ENCODE measurements at places on chromosomes 2 and 18.

GRCh38 chr2:37916512-37917082 lies 8.5 kb upstream of the RMDN2 start:
- DNase-seq = no peak

- no peak for DNase-seq
Measured at GRCh38 chr2:65730186-65730585, 297.8 kb upstream of the SPRED2 start.

GRCh38 chr2:211611061-211611518 lies 927.5 kb downstream of the ERBB4 start:
- DNase-seq = no peak

DNA sequence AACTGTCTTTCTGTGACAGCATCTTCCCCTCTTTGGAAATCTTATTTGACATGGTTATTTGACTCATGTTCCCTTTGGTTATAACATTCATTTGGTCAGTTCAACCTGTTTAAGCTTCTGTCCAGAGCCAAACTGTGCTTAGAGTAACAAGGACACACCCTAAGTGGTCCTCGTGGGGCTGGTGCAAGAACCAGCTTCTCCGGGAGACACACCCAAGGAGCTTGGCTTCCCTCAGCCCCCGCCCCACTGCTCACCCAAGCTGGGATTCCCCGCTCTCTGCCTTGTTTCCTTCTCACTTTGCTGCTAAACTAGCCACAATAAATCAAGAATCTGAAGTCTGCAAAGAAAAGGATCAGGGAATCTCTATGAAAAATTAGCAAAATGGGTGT lies 1.4 kb downstream of the SCYGR3 start:
- DNase-seq = no peak

DNA sequence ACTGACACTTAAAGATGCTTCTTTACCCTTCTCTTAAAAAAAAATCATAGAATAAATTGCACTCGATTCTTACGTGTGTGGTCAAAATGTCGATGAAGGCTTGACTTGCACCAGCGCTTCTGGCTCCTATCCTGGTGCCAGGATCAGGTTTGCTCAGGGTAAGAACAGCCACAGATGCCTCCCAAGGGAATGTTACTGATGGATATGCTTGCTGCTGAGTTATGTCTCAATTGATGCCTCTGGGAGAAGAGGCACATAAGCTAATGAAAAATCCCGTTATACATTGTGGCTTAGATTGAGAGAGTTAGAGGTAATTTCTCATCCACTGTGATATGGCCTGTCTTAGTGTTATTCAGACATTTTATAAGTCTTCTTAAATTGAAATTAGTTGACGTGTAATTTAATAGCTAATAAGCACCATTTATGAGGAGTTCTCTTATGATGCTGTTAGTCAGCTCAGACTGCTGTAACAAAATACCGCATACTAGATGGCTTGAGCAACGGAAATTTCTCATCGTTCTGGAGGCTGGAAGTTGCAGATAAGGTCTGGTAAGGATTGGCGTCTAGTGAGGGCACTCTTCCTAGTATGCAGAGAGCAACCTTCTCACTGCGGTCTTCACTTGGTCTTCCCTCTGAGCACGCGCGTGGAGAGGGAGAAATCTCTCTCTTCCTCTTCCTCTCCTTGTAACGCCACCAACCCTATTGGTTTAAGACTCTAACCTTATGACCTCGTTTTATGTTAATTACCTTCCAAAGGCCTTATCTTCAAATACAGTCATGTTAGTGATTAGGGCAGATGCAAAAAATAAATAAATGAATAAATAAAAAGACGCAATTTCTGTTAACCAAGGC lies 116.6 kb upstream of the NOSTRIN start:
- no peak for DNase-seq

DNA sequence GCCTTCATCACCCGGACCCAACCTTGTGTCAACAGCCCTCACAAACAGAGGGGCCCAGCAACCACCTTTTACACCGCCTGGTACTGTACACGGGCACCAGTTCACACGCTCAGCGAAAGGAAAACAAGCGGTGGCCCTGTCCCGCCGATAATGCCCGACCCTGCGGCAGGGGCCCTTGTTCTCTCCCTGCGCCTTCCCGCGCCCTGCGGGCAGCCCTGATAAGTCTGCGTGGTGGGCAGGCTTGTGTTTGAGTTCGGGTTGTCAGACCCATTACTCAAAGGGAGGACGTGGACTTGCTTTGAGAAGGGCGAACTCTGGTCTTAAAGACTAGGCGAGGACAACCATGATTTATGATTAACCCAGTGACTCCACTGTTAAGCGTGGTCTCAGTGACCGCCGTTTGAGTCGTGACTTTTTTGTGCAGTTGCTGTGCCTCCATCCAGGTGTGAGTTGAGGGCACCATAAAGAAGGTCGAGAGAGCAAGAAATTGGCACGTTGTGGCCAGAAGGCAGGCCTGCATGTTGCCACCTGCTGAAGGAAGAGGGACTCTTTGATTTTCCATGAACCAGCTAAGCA lies 167.4 kb upstream of the GATA6 start:
- no peak for DNase-seq

- DNase-seq = no peak
Measured at GRCh38 chr2:237686659-237687136, 59.3 kb downstream of the LRRFIP1 start.

- DNase-seq = no peak
Measured at GRCh38 chr2:46815121-46815802, 100.3 kb downstream of the MCFD2 start.

DNA sequence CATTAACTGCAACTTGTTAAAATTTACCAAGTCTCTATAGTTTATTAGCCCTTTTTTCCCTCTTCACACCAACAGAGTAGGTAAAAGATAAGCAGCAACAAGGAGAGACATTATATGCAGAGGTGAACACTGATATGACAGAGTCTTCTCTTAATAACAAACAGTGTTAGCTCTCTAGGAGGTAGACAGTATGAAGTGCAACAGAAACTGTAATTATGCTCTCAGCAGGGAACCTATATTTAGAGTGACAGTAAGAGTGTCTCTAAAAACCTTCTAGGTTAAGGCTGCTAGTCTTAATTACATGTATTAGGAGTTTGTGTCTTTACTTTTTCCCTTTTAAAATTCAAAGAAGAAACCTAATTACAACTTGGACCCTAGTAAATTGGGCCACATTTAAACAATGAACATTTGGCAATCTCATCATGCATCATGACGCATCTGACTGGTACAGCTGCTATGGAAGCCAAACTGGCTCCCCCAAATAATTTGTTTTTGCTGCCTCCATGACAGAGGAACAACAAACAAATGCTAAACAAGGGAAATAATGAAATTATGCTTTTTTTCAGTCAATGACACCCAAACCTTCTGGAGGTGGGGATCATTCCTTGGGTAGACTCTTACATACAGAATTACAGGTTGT lies 69.9 kb upstream of the MMADHC start:
- no peak for DNase-seq

DNA sequence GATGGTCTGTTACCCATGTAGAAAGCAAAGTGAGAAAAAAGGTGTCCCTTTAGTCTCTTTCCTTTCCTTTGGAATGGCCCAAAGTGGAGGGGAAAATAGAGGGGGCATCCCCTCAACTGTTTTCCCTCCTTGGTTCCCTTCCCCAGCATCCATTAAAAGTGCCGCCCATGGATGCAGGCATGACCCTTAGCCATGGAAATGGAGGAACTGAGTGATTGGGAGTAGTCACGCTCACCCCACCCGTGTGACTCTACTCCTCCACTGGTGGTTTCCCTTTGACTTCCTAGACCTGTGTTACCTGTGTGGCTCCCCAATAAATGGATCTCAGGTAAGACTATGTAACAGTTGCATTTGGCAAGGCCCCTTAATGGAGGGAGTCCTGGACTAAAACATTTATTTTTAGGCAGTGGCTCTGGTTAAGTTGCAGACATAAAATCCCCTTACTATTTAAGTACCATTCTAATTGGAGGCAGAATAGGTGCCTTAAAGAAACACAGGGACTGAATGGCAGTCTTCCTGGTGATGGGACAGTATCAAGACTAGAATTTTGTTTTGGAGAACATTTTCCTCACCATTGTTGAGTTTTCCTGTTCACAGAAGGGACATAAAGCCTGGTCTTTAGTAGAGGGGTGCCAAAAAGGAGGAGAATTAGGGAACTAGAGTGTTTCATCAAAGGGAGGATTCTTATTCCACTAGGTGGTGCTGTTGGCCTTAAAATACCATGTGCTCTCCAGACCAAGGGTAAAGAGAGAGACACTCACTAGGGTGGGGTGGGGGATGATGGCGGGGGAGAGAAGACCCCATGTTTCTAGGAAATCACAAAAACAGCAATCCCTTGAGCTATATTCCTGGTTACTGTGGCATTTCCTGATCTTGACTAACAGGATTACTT lies 25.7 kb upstream of the PLA2R1 start:
- no peak for DNase-seq

DNA sequence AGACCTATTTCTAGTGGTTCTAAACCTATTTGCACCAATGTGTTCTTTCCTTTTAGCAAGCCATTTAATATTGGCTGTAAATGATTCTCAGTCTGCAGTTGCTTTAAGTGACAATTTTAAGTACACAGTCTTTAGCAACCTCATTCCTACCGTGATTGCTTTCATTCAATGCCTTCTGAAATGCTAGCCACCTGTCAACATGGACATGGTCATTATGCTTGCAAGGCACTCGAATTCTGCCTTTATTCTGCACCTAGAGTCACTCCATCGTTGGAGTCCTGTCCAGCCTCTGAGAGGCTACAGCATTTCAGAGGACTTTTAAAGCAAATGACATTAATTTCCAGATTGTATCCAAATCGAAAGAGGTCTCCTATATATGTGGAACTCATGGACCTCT lies 115.1 kb downstream of the IRS1 start:
- no peak for DNase-seq

DNA sequence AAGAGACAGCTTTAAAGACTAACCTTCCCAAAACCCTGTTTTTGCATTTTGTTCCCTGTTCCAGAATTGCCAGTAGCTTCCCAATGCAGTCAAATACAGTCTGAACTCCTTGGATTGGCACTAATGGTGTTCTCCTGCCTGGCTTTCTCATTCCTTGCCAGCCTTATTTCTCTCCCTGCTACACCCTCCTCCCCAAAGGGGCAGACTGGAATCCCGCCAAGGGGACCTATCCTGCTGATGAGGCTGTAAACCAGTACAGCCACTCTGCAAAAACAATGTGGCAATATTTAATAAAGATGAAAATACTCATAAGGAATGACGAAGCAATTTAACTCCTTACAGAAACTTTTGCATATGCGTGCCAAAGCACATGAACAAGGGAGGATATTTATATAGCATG lies 4.5 kb upstream of the SLC4A5 start:
- no peak for DNase-seq

- DNase-seq = no peak
Measured at GRCh38 chr18:57887543-57888383, 84.6 kb upstream of the ATP8B1 start.

DNA sequence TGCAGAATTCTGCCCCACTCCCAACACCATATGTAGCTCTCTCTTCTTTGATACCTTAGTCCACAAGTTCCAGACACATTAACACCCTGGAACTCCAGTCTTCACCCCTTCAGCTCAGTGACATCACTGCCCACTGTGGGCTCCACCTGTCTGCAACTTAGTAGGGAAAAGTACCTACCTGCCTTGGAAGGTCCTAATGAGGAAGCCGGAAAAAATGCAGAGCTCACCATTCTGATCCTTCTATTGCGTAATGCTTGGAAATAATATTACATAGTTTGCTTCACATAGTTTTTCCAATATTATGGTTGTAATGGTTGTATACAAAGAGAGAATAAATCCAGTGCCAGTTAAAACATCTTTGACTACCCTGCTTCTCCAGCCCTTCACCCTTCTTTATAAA lies 738.4 kb downstream of the RNF144A start:
- DNase-seq = no peak

DNA sequence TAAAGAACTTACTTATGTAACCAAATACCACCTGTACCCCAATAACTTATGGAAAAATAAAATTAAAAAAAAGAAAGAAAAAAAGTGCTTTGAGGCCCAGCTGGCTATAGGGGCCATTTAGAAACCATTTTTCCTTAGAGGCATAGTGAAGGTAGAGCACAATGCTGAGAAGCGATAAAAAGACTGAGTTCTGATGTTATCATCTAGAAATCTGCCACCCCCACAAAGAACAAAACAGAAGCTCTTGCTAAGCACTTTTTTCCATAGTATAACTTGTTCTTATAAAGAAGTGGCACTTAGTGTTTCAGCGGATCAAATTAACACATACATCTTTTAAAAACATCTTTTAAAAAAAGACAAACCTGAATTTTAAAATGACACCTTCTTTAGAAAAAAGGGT lies 51.4 kb downstream of the ICOS start:
- no peak for DNase-seq

DNA sequence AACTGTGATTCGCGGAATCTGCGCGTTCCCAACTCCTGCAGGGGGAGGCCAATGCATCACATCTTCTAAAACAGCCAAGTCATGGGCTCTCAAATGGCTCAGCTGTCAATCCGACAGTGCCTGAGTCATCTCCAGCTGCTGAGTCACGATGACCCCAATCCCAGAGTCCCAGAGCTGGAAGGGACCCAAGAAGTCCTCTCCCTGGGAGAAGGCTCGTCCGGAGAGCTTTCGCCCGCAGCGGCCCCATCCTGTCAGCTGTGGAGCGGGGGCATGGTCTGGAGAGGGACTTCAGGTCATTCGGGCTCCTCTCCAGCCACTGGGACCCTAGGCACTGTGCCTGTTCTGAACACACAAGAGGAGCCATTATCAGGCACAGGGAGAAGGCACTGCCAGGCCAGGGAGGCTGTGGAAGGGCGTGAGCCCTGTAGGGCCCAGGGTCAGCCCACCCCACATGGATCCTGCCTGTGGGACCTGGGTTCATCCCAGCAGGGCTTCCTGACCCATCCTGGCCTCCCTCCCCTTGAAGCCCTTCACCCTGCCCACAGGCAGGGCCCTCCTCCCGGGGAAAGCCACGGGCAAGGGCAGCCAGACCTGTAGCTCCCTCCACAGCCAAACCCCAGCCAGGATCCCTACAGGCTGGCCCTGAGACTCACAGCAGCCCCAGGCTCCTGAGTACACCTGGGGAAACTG lies 47.6 kb upstream of the GPC1 start:
- no peak for DNase-seq

DNA sequence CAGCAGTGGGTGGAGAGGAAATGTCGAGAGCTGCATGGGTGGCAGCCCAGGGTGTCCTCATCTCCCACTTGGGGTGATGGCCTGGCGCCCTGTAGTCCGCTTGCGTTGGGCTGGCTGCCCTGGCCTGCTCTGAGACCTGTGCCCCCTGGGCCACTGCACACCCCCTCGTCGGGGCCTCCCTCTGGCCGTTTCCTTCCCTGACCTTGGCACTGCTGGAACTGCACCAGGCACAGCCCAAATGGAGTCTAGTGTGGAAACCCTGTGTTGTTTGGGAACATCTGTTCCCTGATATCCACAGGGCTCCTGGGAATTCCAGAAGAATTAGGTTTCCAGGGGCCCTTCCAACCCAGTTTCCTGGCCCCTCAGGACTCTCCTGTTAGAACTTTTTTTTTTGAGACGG lies 13.9 kb downstream of the EFHD1 start:
- DNase-seq = no peak

DNA sequence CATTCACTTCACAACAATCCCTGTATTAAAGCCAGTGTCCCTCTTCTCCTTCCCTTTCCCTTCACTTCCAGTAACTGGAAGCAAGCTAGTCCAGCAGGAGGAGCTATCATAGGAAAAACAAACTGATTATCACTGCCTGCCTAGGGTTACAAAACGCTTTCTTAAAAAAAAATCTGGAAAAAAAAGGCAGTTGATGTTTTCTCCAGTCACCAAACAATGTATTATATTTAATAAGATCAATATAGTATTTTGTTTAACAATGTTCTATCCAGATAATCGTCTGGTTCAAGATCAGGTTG lies 78.8 kb upstream of the ITGB6 start:
- no peak for DNase-seq
